ENCODE measurements at places on chromosomes 2 and 18.

DNA sequence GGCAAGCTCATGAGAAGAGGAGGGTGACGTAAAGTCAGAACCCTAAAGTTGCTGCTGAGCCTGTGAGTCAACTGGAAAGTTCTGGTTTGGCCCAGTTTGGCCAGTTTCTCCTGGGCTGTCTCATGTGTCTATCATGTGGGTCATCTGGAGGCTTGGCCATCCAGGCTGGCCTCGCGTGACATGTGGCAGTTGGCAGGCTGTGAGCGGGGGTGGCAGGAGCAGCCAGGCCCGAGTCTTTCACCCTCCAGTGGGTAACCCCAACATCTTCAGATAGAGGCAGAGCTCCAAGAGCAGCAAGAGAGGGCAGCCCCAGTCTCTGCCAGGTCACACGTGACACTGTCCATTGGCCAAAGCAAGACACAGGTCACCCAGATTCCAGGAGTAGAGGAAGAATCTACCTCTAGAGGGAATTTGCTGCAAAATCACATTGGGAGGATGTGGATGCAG lies 51.5 kb downstream of the FHOD3 start:
- DNase-seq: no peak

GRCh38 chr18:44458777-44459176 lies 221.9 kb upstream of the SETBP1 start:
- DNase-seq: no peak

DNA sequence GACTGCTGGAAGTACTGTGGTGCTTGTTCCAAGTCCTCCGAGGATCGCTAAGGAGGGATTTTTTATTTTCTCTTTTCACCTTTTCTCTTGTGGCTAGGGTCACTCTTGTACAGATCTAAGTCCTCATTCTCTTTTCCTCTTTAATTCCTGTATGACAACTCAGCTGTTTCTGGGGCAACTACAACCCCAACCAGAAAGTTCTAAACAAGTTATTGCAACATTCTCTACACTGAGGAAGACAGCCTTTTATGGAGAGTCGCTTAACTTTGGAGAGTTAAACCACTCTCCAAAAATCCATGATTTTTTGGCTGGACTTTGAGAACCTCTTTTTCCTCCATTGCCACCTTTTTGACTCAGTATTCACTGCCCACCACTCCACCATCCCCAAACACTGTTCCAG lies 74.0 kb upstream of the SESTD1 start:
- DNase-seq: no peak

DNA sequence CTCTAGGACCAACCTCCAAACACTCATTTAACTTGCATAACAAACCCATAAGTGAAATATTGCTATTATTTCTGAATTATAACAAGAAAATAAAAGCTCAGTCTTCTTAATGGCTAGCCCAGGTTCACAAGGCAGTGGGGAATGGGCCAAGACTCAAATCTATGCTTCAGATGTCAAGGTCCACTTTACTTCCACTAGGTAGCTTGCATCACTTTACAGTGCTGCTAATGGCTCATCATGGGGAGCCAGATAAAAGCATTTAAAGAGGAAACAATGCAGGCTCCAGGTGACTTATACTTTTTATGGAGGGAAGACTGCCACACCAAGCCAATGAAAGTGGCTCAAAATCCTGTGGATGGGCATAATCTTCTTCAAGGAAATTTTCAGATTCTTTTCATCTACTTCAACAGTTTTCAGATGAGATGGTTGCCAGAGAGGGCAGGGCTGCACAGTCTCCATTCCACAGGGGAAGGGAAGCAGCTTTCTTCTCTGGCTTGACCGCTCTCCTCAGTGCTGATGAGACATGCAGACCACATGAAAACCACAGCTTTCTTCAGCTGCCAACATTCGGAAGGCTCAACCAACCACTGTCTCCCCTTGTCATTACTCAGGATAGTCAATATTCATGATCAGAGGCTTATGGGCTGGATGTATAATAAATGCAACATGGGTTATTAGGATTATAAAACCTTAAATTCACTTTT lies 361.9 kb upstream of the MEX3C start:
- DNase-seq: no peak

GRCh38 chr2:188668017-188668680 lies 306.0 kb upstream of the COL3A1 start:
- DNase-seq: no peak

DNA sequence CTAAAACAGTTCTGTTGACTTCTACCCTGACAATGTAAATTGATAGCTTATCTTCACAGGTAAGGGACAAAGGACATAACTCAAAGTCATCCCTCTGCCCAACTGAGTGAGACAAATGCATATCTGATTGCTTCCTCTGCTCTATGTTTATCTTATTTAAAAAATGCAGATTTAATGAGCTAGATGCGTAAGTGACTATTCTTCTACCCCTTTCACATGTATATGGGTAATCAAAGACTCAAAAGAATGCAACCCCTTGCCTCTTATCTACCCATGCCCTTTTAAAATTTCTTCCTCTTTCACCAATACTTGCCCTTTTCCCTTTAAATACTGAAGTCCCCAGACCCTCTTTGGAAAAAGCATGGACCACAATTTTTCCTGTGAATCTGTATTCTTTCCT lies 253.4 kb downstream of the WDPCP start:
- DNase-seq: no peak

DNA sequence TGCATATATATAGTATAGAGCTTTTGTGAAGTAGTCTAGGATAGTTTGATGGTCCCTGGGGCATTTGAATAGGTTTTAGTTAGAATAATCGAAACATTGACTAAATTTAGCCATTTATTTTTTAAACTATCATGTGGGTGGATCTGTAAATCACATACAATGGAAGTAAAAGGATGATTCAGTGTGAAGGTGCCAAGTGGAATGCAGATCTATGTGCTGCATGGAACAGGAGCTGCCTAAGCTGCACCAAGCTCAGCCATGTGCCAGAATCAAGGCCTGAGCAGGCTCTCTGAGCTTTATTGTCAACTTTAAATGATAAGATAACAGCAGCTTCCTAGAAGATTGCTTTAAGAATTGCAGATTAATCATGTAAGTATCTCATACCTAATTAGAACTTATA lies 1996.2 kb upstream of the PIK3C3 start:
- DNase-seq: no peak

DNA sequence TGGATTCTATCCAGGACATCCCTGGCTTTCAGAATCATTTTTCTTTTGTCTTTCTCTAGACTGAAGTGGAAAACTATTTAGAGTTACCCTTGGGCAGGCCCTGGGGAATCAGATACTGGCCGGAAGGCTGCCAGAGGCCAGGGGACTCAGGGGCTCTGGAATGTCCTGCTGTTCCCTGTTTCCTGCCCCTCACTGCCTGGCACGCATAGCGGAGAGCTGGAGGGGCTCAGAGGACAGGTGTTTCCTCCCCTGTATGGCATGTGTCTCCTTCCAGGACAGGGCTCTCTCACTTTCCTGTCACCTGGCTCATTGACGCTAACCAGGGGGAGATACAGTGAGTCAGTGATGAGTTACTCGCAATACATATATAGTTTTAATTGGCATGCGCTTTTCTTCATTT lies 38.8 kb downstream of the DYSF start:
- no peak for DNase-seq

- DNase-seq: peak; percentile 42
Observed at GRCh38 chr18:23871410-23871809, 143.1 kb upstream of the TTC39C start.

DNA sequence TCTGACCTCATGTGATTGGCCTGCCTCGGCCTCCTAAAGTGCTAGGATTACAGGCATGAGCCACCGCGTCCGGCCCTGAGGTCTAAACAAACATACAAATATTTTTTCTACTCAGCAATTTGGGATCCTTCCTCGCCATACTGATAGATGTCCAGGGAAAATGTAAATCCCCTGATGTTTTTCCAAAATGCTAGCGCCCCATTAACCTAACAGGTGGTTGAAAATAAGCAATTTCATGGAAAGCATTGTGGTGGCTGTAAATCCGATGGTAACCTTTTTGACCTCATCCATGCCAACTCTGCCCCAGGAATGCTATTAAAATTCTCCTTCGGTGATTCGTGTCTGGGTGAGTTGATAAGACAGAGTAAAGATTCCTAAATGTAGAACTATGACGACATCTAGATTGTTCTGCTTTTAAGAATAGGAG lies 19.3 kb downstream of the GEMIN6 start:
- DNase-seq: no peak

GRCh38 chr2:19462256-19462645 lies 103.8 kb upstream of the OSR1 start:
- no peak for DNase-seq

- DNase-seq: peak; percentile 33
Observed at GRCh38 chr18:47100212-47100831, 50.0 kb downstream of the HDHD2 start.

GRCh38 chr2:39728941-39729351 lies 50.1 kb downstream of the THUMPD2 start:
- DNase-seq: no peak

DNA sequence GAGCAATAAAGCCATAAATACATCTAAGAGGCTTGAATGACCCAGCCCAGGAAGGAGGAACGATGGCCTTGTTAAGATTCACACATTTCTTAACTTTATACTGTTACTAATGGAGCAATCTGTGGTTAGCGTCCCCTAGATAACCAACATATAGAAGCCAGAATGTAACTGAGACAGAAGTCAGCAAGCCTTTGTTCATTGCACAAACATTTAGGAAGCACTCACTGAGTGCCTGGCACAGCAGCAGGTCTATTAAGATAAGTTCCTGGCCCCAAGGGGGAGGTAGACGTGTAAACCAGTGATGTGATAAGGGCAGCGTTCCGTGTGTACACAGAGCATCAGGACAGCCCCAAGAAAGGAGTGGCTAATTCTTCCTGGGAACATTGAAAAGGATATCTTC lies 63.6 kb upstream of the ATL2 start:
- DNase-seq: no peak

GRCh38 chr18:36757081-36757480 lies 71.7 kb downstream of the TPGS2 start:
- DNase-seq: no peak

DNA sequence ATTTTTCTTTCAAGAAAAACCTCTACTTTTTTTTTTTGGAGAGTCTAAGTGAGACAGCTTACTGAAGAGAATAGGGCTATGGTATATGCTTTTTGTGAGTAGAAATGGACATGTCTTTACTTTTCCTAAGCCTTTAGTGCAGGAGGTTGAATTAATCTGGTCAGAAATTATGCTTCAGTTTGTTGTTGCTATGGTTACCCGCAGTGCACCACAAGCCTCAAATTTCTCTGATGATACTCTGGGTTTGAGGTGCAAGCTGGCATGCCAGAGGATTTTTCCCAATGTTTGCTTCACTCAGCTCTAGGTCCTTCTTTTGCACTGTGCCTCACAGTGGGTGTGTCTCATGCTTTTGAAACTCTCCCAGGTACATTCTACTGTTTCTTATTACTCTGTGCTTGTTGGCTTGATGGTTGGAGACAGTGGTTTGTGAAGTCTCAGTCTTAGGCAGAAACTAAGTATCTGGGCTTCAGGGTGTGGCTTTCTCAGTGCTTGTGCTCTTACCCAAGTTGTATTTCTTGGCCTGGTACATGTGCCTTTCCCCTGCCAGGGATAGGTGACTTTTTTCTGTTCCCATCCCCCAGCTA lies 278.3 kb downstream of the RBM43 start:
- no peak for DNase-seq

DNA sequence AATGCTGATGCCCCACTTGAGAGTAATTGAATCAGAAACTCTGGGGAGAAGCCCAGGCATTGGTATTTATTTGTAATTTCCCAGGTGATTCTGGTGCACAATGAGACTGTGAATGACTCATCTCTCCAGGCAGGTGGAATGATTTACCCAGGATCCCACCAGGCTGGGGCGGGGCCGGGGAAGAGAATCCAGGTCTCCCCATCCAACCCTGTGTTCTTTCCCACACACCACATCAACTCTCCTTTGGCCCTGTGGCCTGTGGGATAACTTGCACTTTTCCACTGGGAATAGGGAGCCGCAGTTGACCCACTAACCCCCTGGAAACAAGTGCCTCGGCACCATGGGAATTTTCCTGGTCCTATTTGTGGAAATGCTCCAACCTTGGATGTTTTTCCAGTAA lies 409.8 kb downstream of the ZNF521 start:
- no peak for DNase-seq

DNA sequence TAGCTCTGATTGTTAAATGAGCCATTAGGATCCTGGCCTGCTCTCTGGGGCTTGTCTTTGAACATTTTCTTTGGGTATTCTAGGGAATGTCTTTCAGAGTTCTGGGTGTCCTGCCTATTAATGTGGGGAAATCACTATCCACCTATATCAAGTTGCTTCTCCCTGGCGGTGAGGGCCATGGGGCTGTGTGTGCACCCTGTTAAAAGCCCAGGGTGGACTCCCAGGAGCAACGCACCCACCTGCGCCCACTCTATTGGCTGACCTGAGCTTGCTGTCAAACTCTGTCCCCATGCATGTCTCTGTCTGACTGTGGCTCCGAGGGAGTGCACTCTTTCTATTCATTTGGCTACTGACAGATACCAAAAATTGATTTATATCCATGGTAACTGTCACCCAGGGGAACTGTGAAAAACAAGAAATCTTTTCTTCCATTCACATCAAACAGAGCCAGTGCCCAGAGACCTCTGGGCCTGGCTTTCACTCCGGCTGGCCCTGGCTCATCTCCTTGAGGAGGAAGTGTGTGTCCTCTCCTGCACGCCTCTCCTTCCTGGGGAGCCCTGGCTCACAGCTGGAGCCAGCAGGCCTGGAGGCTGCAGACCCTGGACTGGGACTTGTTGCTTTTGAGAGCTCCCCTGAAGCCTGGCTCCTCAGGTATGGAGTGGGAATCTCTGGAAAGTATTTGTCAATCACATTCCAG lies 10.5 kb upstream of the TOGARAM2 start:
- DNase-seq: no peak

DNA sequence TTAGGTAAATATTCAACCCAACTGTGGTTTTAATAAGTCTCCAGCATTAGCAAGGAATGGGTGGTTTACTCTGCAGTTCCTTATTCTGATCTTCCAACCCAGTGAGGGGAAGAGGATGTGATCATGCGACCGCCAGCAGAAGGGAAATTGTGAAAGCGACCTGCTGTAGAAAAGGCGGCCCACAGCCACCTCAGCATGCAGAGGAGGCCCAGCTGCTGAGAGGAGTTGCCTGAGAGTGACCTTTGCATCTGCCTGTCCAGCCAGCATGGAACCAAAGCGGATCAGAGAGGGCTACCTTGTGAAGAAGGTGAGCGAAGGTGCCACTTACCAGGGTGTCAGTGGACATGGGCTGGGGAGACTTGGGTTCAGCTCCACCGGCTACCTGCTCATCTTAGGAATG lies at the start of gene PLEK:
TSS of gene PLEK (plus strand) at position 196 of the 400 bp plus-strand sequence. CDS start at position 266, 70 bp downstream.
- no peak for DNase-seq

DNA sequence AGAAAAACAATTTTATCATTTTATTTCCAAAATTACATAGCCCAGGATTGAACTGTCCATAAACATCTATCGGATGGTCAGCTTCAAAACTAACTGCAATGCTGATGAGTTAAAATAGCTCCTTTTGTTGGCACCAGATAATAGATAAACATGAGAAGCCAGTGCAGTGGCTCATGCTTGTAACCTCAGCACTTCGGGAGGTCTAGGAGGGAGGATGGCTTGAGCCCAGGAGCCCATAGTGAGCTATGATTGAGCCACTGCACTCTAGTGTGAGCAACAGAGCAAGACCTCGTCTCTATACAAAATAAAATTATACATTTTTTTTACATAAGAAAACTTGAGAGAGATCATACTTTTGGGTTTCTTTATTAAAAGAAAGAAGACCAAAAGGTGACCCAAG lies 34.6 kb upstream of the IMPA2 start:
- no peak for DNase-seq

All from stimulated activated CD8-positive, alpha-beta memory T cell treated with anti-CD3 and anti-CD28 coated beads, Interleukin-7, amount 100 ng/mL, for 1 hour (primary cell).